ENCODE measurements at places on chromosomes 12 and 14.

DNA sequence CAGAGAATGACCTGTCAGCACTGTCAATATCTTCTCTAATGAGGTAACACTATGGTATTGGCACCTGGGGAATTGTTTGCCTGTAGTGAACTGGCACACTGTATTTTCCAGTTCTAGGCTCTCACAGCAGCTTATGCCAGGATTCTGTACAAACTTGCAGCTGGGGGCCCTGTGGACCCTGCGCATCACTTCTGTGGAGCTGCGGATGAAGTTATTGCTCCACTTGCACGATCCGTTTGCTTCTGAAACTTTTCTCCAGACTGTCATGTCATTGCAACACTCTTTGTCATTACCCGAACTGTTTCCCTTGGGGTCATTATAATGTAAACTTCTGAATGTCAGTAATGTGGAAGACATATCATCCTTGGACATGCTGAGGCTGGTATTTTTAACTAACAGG is 3.9 kb downstream of the RNASE11 start:
- no peak for DNase-seq

GRCh38 chr14:23428686-23429495 is 6.6 kb downstream of the MYH7 start:
- no peak for DNase-seq

- no peak for DNase-seq
Observed at GRCh38 chr12:32486158-32486557, 86.8 kb downstream of the FGD4 start.

DNA sequence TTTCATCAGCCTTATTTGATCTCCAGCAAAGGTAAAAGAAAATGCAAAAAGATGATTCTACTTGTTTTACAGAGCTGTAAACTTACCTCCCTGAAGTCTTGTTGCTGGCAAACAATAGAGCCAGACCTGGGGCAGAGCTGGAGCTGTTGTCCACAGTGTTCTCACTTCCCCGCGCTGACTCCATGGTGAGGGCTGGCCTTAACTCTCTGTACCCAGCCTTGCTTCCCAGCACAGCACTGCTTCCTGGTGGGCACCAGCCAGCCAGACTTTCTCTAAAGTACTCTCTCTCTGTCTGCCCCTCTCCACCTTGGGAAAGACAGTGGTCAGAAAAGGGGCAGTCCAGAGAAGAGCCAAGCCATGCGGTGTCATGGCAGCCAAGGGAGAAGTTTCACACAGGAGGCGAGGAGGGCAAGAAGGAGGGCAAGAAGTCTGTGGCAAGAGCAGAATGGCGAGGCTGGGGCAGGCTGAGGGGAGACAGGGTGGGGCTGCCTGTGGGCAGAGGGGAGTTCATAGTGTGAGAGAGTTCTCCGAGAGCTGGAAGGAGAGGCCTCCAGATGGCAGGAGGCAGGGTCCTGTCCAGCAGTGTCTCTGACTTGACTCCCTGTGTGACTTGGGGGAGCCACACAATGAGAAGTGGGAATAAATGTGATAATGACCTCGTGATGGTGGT is 9.3 kb downstream of the EVL start:
- no peak for DNase-seq
